ENCODE measurements at places on chromosomes 4 and X. TPM values are rescaled to one million over a fixed set of nuclear protein-coding genes. Genes with fewer than 3 reads are reported as not detected.

ADH7 gene
- total RNA-seq = not detected

P2RY4 gene
- 0.06 TPM for total RNA-seq

SHROOM3 gene
- 0.19 TPM for total RNA-seq

TEX13D gene
- not detected for total RNA-seq

PAK3 gene
- total RNA-seq = 3.9 TPM

POF1B gene
- total RNA-seq = 3.0 TPM

MAGEA2B gene
- total RNA-seq = not detected

MAGEB2 gene
- not detected for total RNA-seq

MAGEA1 gene
- total RNA-seq = not detected

NEIL3 gene
- 3.8 TPM for total RNA-seq

MGST2 gene
- 57.5 TPM for total RNA-seq

SPANXB1 gene
- total RNA-seq = not detected

SPRY1 gene
- total RNA-seq = 47.9 TPM

PAGE2 gene
- total RNA-seq = not detected

CLIC2 gene
- 10.4 TPM for total RNA-seq

WDFY3 gene
- 55.0 TPM for total RNA-seq

FREM3 gene
- total RNA-seq = 0.76 TPM

GC gene
- not detected for total RNA-seq

KCNIP4 gene
- not detected for total RNA-seq

CT45A1 gene
- total RNA-seq = not detected

PNPLA4 gene
- total RNA-seq = 3.2 TPM

EFHC2 gene
- under 0.01 TPM for total RNA-seq

MAGED4 gene
- total RNA-seq = 6.2 TPM

NEXMIF gene
- not detected for total RNA-seq

GATA1 gene
- not detected for total RNA-seq

CENPU gene
- 22.7 TPM for total RNA-seq

BTC gene
- total RNA-seq = 0.06 TPM

ETDB gene
- total RNA-seq = not detected

NAA11 gene
- not detected for total RNA-seq

FDCSP gene
- total RNA-seq = not detected

HELT gene
- not detected for total RNA-seq

PFKFB1 gene
- total RNA-seq = not detected

CD99 gene
- 242 TPM for total RNA-seq

TMEM47 gene
- total RNA-seq = 14.2 TPM

RGN gene
- under 0.01 TPM for total RNA-seq

NKX3-2 gene
- not detected for total RNA-seq

TRIM75 gene
- not detected for total RNA-seq

ARX gene
- total RNA-seq = not detected

AFF2 gene
- total RNA-seq = under 0.01 TPM

TGIF2LX gene
- total RNA-seq = not detected

PRSS12 gene
- total RNA-seq = 15.2 TPM
